ENCODE measurements at places on chromosomes 3 and 15.

- DNase-seq = peak; percentile 16
Measured at GRCh38 chr15:71939981-71940588, 129.7 kb downstream of the NR2E3 start.

DNA sequence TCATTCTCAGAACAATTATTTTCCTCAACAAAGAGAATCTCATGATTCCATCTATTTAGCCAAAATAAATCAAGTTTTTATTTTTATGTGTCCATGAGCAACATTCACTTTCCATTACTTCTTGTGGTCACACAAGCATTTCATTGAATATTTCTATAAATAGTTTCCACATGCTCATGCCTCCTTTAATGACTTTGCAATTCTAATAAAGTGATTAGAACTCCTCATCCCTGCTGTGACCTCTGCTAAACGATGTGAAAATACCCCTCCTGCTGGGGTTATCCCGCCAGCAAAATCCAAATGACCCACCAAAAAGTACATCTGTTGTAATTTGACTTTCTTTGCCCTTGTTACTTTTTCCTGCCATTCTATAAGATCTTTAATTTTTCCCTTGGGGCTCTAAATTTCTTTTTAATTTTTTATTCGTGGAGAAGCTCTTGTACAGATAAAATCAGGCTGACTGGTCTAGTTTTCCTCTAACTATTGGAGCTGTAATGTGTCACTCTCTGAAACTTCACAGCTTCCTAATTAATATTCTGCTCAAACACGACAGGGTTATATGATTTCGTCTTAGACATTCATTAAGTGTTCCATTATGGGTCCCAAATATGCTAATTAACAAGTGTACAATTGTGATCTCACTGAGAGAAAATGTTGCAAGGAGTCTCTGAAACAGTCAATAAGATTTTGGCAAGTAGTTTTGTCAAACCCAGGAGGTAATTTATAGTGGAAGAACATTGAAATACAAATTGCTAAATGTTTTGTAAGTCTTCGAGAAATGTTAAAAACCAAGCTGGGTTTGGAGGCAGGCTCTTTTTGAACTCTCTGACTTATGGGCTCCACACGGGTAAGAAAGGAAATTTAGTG is 533.1 kb upstream of the NAALADL2 start:
- DNase-seq = no peak

DNA sequence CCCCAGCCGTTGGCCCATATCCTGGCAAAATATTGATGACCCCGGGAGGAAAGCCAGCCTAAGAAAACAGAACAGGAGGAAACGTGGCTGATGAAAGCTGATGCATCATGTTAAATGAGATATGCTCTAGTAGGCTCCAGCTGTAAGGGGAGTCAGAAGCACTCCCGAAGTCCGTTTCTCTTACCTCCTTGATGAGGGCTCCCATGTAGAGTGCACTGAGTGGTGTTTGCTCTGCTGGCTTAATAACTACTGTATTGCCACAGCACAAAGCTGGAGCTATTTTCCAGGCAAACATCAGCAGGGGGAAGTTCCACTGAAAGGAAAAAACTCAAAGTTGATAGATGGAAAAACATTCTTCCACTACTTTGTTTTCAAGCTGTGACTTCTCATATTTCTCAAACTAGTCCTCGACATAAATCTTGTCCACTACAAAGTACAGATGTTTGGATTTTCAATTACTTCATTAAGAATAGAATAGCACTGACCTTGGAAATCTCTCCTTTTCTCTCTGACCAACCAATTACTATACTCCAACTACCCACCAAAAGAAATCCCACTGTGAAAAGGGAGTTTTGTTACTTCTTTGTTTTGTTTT is 72.7 kb downstream of the ALDH1A2 start:
- peak; percentile 69 for DNase-seq

DNA sequence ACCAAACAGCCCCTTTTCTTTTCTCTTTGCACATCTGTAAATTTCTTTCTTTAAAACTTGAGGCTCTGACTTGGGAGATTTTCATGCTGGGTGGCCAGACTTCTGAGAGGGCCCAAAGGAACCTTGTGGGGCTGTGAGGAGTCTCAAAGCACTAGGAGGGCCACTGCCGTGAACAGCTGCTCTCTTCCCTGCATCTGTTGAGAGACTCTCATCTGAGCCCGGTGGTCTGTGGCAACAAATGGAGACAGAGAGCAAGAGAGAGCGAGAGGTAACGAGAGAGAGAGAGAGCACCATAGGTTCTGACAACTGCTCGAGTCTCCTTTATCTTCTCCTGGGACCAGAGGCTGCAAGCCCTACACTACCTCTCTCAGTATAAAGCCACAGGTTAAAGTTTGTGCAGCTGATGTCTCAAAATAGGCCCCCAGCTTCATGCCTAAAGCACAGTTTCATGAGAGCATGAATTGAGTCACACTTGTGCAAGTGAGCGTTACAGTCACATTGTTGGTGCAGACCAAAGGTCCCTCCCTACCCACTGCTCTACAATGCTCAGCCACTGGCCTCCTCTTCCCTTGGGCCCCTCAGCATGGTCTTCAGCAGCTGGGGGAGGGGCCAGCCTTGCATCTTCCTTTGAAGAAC is 60.7 kb downstream of the ZNF621 start:
- no peak for DNase-seq

DNA sequence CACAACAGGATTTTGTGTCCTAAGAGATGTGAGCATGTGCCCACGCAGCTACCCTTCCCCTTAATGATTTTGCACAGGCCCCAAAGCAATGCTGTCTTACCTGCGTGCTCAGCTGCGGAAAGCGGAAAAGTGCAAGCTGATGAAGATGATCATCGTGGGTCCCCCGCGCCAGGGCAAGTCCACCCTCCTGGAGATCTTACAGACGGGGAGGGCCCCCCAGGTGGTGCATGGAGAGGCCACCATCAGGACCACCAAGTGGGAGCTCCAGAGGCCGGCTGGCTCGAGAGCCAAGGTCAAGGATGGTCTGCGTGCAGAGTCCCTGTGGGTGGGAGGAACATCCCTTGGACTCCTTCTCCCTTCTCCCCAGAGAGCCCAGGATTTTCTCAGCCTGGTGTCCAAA is 103.1 kb downstream of the LRRK1 start:
- no peak for DNase-seq

GRCh38 chr3:148453781-148454191 is 243.9 kb upstream of the AGTR1 start:
- no peak for DNase-seq

GRCh38 chr3:45362758-45363157 is 25.6 kb upstream of the LARS2 start:
- DNase-seq = no peak

GRCh38 chr3:16999161-16999560 is 114.4 kb downstream of the PLCL2 start:
- no peak for DNase-seq

- DNase-seq = no peak
Measured at GRCh38 chr3:170714122-170714521, 128.2 kb upstream of the SLC7A14 start.

GRCh38 chr15:38867556-38867955 is 302.9 kb upstream of the RASGRP1 start:
- DNase-seq = no peak

DNA sequence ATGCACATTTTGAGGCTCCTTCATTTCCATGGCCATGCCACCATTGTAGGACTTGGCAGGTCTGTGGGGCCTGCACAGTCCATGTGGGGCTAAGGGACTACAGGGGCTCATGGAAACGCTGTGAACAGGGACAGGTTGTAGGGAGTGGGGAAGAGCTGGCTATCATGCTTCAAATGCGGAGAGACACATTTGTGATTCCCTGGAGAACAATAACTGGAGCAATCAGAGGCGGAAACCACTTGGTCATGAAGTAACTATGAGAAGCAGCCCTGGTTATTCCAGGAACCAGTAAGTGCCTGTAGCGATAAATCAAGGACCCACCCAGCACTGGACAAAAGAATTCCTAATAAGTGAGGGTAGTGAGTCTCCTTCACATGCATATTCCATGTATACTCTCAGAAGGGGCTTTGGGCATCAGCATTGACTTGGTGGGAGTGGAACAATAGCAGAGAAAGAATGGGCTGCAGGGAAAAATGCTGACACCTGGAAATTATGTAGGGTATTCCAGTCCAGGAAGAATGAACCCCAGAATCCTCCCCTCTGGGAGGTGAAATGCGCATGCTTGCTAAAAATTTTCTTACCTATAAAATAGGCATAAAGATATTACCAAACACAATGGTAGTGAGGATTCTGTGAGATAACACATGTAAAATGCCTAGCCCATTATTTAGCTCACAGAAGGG is 251.4 kb upstream of the ROPN1 start:
- no peak for DNase-seq

- no peak for DNase-seq
Measured at GRCh38 chr3:37523361-37523760, 338.3 kb upstream of the CTDSPL start.

- DNase-seq = no peak
Measured at GRCh38 chr3:45123581-45124269, 22.5 kb downstream of the CDCP1 start.

DNA sequence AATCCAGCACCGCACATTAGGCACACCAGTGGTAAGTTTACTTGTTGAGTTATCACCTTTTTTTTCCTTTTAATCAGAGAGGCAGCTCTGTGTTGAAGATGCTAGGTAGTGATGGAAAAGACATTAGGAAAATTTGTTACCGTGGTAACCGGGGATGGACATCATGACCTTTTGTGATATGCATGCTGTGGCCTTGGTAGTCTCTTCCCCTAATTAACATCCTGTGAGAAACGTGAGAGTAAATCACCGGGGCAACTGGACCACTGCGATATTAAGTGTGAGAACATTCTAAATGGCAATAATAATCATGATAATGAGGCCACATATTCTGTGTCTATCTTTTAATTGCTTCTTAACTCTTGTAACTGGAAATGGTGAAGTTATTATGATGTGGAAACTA is 362.0 kb downstream of the CACNA2D3 start:
- no peak for DNase-seq

- DNase-seq = no peak
Measured at GRCh38 chr3:27713435-27714145, 8.5 kb downstream of the EOMES start.

GRCh38 chr15:100330629-100331215 is 11.1 kb downstream of the ADAMTS17 start:
- no peak for DNase-seq

DNA sequence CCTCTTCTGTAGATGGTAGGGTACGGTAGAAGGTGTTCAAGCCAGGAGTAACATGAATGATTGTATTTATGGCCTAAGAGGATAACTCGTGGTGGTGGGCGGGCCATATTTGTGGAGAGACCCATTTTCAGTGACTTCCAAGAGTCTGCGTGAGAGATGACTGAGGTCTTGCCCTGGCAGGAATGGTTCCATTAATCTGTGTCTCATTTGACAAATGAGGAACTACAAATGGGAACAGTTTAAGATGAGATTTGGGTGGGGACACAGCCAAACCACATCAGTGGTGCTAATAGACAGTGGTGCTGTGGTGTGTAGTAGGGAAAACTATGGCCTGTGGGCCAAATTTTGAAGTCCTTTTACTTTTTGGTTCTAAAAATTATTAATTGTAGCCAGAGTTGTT is 47.1 kb downstream of the FLNB start:
- no peak for DNase-seq

GRCh38 chr15:92576597-92577200 is 78.9 kb downstream of the FAM174B start:
- DNase-seq = no peak

GRCh38 chr3:82493858-82494257 is 732.4 kb upstream of the GBE1 start:
- DNase-seq = no peak

DNA sequence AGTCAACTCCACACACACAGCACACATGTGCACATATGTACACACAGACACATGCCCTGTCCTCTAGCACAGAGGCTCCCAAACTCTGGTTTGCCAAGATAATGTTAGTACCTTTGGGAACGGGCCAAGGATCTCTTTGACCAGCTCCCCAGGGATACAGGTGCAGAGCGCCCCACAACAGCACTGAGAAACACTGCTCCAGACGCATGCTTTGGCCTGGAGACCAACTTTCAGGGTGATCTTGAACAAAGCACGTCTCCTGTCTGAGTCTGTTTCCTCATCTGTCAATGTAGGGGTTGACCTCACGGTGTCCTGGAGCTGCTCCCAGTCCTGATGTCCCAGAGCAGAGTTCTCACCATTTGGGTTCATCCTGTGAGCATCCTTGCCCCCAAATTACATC is 15.9 kb upstream of the SKOR1 start:
- DNase-seq = no peak

DNA sequence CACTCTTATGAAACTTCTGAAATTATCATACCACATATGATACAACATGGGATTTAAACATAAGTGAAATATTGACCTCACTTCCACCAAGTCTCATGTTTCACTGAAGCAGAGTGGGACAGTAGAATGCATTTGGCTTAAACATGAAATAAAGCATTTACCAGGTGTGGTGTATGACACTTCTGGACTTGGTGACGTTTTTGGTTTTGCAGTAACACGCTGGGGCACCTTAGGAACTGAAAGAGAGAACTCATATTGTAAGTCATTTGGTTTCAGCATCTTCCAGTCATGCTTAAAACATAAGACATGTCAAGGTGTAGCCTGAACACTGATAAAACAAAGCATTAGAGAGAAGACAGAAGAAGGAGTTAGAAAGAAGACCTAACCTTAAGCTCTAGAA is 95.3 kb downstream of the TFG start:
- no peak for DNase-seq

DNA sequence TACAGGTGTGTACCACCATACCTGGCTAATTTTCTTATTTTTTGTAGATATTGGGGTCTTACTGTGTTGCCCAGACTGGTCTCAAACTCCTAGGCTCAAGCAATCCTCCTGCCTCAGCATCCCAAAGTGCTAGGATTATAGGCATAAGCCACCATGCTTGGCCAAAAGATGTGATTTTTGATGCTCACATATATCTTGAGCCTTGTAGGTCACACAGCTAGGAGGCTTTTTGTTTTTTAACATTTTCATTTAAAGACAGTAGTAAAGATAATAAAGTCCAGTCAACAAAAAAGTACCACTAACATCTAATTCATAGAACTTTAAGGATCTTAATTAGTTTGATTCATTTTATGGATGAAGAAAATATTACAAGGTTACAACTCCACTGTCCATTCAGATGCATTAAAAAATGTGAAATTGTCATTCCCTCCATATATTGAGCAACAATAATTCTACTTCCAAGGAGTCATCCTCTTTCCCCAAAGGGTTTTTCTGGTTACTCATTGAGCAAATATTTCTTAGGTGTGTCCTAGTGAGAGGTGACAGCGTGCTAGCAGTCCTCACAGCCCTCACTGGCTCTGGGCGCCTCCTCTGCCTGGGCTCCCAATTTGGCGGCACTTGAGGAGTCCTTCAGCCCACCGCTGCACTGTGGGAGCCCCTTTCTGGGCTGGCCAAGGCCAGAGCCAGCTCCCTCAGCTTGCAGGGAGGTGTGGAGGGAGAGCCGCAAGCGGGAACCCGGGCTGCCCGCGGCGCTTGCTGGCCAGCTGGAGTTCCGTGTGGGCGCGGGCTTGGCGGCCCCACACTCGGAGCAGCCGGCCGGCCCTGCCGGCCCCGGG is 8.3 kb upstream of the TASOR start:
- DNase-seq = peak; percentile 42

GRCh38 chr3:53630547-53630946 is 136.1 kb downstream of the CACNA1D start:
- DNase-seq = no peak

Data from left lung (tissue), 14 donors.